ENCODE measurements at places on chromosomes 6 and 20.

DNA sequence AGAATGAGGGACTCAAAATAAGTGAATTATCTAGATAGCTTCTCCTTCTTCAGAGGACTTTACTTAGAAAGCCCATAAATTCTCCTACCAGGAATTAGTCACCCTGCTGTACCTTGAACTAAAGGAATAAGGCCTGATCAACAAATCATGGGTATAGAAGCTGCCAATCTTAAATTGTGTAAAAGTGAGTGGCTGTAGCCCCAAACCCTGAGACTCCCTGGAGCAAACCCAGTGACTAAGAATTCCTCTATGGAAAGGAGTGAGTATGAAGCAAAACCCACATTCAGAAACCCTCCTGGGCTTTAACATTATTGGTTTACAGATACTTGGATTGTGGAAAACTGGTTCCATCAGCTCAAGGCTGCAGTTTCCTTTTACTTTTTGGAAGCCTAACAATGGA is 285.8 kb upstream of the TBX18 start:
- no peak for DNase-seq

DNA sequence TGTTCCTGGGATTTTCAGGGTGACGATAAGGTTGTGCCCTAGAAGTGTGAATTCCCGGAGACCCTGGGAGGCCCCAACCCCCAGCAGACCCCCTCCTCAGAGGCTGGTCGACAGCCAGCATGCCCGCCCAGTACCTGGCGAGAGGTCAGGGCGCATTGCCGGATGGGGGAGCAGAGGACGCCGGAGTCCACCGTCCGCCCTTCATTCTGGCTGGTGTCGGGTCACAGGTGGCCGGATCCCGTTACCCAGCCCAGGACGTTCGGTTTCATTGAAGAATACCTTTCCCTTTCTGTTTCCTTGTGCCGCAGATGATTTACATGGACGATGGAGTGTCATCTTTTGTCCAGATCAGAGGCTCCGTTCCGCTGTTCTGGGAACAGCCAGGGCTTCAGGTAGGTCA is 61.3 kb downstream of the SYNJ2 start:
- no peak for DNase-seq

DNA sequence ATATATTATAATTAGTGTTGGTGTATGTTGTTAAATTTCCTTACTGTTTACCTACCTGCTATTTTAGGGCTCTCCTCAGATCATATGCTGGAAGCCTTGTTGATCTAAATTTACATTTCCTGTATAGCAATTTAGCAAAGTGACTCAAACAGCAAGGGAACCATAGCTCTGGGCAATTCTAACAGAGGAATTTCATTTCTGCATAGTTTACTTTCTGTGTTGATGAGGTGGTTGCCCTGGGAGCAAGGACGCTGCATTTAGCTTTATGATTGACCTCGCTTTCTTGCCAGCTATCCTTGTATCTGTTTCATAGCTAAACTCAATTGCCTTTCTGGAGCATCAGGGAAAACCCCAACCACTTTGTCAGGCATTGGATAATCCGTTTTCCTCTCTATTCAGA is 810.8 kb downstream of the GRIK2 start:
- no peak for DNase-seq

DNA sequence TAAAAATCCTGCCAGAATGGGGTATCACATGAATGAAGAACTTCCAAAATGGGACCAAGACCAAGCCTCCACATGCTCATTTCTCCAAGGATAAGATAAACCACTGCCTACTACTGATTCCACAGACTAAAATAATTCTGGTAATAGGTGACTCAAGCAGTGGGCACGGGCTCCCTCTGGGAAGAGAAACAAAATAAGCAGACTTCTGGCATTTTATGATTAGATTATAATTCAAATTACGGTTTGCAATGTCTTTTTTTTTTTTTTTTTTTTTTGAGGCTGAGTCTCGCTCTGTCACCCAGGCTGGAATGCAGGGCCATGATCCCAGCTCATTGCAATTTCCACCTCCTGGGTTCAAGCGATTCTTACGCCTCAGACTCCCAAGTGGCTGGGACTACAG is 16.0 kb downstream of the UQCC1 start:
- no peak for DNase-seq

DNA sequence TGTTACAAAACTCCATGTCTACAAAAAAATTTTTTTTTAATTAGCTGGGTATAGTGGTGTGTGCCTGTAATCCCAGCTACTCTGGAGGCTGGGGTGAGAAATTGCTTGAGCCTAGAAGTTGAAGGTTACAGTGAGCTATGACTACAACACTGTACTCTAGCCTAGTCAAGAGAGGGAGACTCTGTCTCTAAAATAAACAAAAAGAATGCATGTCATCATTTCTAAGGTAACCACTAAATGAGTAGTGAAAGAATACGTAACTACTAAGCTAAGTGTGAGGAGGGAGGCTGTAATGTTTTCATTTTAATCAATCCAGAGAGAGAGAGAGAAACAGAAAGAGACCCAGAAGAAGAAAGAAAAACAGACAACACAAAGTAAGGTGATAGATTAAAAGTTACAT is 9.9 kb downstream of the SYCP2 start:
- DNase-seq: no peak

DNA sequence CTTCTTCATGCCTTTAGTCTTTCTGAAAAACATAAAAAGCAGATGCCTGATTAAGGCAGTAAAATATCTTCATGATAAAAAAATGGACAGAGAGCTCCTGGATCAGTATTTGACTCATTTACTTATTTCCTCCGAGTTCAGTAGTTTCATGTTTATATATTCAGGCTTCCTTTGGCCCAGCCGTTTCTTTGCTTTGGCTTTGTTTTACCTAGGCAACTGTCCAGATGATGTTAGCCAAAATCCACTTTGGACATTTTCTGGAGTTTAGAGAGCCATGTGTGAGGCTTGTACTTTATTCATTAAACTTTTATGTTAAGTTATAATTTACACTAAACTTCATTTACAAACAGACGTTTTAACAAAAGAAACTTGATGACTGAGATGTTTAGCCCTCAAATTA is 307.1 kb upstream of the RSPO3 start:
- DNase-seq: no peak

- DNase-seq: no peak
Measured at GRCh38 chr20:34493646-34494045, 22.6 kb upstream of the DYNLRB1 start.

- no peak for DNase-seq
Measured at GRCh38 chr6:23243854-23244253, 674.5 kb downstream of the HDGFL1 start.

- no peak for DNase-seq
Measured at GRCh38 chr20:43040427-43040826, 149.3 kb downstream of the PTPRT start.

GRCh38 chr6:35417979-35418661 is 34.0 kb upstream of the FANCE start:
- no peak for DNase-seq

- no peak for DNase-seq
Measured at GRCh38 chr20:991850-992249, 10.3 kb downstream of the RSPO4 start.

DNA sequence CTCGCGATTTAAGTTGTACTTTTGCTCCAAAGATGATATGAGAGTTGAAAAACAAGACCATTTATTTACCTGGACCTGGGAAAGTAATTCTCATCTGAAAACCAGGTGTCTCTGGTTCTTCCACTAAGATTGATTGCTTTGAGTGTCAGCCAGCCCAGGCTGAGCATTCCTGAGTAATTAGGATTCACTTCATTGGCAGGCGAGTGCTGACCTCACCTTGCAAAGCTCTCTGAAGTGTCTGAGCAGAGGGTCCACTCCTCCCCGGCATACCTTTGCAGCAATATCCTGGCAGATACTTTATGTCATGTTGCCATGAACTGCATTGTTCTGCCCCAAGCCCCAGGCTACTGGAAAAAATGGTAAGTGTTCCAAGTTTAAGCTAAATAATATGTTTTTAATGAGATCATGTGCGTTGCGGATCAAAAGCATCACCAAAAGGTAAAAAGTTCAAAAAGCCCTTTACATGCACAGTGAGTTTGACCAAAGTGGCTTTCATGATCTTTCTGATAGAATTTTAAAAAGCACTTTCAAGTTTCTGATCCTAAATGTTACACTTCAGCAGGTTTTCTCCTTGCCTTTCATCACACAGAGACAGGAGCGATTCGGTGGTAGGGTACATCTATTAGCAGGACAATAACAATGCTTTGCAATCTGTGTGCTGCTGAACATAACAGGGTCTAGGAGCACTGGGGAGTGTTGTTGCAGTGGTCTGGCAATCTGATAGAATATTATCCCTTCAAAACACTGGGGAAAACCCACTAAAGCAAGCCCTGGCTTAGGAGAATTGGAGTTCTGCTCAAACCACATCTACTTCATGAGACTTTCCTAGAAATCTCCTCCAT is 127.8 kb upstream of the EEF1E1 start:
- DNase-seq: no peak

GRCh38 chr6:2503816-2504494 is 246.8 kb downstream of the MYLK4 start:
- DNase-seq: no peak

GRCh38 chr20:40920291-40920690 is 108.3 kb upstream of the TOP1 start:
- no peak for DNase-seq

DNA sequence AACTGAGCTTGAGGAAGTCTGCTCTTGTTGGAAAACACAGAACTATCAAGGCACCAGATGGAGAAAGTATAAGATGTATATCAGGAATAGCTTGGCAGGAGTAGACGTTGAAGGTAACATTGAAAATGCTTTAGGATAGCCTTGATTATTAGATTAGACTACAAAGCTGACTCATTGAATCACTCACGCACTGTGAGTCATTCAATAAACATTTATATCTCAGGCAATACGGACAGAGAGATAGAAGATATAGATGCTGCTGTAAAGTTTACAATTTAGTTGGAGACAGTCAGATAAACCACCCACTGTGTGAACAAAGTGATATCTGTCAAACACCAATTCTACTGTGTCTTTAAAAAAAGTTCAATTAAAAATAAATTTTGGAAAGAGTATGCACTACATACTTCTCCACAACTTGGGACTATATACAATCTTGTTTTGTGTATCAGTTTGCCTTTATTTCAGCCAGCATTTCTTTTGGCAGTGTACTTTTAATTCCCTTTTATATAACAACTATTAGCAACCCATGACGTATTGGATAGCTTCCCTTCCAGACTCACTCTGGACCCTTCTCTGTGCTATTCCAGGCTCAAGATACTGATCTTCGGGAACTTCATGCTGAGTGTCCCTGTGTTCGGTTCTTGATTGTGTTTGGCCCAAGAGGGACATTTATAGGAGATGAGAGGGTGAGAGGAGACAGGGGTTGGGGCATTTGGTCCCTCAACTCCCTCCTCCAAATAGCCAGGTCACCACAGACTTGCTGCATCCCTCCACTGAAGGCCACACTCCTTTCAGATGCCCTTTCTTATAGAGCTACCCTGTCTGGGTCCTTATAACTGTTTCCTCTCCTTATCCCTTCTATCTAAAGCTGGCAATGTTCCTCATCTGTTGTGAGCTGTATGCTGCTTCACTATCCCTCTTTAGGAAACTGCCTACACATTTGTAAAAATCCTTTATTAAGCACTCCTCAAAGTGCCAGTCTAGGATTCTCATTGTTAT is 176.6 kb upstream of the PTPRK start:
- no peak for DNase-seq

DNA sequence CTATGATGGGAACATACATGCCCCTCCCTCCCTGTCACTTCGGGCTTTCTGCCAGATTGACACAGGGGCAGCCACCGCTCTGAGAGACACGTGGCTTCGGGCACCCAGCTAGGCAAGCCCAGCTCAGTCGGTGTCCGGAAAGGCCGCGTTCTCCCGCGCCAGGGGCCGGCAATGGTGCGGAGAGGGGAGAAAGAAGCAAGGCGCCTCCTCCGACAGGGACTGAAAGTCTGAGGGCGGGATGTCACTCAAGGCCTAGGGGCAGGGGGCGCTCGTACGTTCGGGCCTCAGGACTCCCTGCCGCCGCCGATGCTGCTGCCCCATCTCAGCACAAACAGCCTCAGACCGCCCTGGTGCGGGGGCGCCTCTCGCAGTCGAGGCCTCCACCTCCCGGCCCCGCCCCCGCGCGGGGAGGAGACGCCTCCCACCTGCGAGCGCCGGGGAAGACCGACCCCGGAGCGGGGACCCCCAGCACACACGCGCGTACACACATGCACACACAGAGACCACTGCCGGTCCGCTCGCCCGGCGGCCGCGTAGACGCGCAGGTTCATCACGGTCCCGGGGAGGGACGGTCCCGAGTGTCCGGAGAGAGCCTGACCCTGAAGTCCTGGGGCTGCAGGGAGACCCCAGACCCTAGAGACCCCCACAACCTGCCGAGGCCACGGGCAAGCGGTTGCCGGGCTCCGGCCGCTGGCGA is 1.9 kb downstream of the GRM4 start:
- DNase-seq: no peak

GRCh38 chr20:5608442-5609161 is 141.6 kb upstream of the SHLD1 start:
- no peak for DNase-seq

- DNase-seq: no peak
Measured at GRCh38 chr6:53896196-53896595, 101.4 kb downstream of the LRRC1 start.

DNA sequence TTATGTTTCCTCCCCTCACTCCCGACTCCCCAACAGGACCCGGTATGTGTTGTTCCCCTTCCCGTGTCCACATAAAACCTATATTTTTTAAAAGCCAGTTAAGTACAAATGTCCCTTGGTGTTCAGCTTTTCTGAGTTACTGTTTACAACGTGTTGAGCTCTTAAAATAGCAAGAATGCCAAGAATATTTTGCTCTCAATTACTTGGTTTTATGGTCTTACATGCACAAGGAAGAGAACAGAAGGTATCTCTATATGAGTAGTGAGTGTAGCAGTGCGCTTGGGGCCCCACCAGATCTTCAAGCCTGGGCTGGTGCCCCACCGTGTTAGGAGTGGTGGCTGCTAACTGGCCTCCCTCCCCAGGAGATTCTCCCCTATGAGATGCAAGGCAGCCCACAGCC is 75.3 kb downstream of the RIN2 start:
- DNase-seq: no peak

DNA sequence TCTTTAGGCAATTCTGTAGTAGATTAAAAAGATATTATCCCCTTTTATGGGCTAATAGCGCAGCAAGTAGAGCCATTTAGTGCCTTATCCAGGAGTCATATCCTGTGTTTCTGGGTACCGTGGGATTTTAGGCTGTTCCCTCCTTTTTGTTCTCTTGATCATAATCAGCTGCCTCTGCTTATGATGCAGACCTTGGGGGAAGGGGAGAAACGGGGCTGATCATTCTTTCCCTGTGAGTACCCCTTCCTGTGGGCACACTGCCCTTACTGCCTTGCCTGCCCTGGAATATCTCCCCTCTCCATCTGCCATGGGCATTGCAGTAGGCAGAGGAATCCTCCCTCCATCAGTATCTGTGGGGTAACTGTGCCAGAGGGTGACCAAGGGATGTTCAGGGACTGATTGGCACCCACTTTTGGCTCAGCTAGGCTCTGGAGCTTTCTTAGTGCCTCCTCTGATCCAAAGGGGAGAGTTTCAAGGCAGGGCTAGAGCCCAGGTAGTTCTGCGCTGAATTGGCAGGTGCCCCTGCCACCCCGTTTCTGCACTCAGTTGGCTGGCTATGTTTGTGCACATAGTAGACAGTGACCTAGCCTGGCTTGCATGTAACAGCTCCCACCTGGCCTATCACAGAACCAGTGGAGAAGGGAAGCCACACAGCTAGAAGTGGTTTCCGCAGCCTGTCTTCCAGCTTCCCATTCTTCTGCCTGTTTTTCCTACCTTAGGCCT is 103.3 kb downstream of the FIG4 start:
- peak; percentile 42 for DNase-seq

- no peak for DNase-seq
Measured at GRCh38 chr20:64090165-64090564, 6.0 kb upstream of the LKAAEAR1 start.

- DNase-seq: no peak
Measured at GRCh38 chr6:157966589-157966977, 15.1 kb upstream of the SYNJ2 start.
